ENCODE measurements at places on chromosomes 11 and 22. TPM values are rescaled to one million over a fixed set of nuclear protein-coding genes. Genes with fewer than 3 reads are reported as not detected.

GRCh38 chr11:128040603-128041002 is 546.8 kb downstream of the ETS1 start:
- no peak for DNase-seq

- no peak for DNase-seq
Measured at GRCh38 chr22:38923463-38924346, 33.7 kb upstream of the APOBEC3A start.

DNA sequence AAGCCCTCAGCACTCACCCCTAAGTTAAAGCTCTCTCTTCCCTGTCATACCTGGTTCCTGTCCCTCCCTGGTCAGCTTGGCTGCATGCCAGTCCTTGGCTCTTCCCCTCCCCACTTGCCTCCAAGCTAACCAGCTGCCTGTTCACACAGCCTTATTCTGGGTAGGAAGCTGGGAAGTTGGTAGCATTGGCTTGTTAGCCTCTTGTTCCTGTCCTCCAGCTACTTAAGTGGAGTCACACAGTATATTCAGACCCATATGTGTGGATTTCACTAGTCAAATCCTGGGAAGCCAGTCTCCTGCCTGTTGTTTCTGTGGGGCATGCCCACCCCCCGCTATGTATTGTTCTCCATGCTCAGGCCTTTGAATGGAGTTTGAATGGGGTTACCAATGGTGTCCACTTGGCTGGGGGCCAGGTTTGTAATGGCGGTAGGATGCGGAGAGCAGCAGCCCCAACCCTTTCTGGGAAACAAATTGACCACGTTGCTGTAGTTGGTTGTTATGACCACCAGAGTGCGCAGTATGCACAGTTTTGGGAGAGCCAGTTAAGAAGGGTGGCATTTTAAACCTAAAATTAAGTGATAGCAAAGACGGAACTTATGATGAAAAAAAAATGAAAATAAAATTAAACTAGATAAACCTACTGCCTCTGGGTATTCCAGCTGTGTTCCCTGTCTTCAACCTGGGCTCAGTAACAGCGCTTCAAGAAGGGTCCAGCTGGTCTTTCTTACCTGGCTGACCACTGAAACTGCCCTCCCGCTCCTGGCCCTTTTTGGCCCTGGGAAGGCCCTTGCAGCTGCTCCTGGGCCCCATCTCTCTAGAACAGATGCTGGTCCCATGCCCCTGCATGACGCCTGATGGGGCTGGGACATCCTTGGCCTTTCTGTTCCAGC is 10.7 kb upstream of the RPS3 start:
- DNase-seq, result peak; percentile 65

- no peak for DNase-seq
Measured at GRCh38 chr11:15935373-15935772, 421.0 kb downstream of the SOX6 start.

DNA sequence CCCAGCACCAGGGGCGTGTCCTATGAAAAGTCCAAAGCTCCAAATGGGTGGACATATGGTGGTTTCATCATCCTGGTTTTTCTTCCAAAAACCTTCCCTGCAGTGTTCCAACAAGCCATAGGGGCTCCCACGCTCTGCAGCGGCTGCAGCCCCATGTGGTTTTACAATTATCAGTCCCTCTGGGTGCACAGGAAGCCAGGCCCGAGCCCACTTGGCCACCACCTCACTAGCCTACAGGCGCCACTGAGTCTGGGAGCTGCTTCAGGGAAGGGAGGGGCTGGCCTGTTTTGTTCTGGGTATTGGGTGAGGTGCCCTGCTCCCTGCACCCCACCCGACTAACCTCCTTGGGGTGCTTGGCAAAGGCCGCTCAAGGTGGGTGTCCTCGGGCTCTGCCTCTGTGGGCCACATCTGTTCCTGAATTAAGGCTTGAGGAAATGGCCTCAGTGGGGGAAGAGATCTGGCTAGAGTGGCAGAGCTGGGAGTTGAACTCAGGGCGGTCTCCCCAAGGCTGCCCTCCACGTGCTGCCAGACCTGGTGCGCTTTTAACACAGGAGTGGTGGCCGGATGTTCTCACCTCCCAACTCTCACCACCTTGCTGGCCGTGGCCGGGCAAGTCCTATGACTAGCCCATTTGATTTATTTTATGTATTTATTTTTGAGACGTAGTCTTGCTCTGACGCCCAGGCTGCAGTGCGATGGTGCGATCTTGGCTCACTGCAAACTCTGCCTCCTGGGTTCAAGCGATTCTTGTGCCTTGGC is 5.3 kb upstream of the CDC42BPG start:
- no peak for DNase-seq

Gene MIF
- 248 TPM for polyA plus RNA-seq

Gene PKDREJ
- 0.52 TPM for polyA plus RNA-seq

Gene ACRV1
- polyA plus RNA-seq, result 0.80 TPM

Gene MYRF
- polyA plus RNA-seq, result 28.2 TPM

Gene MPEG1
- polyA plus RNA-seq, result 8.3 TPM

Gene MS4A12
- polyA plus RNA-seq, result not detected

Gene RTN4R
- polyA plus RNA-seq, result 11.2 TPM

All from renal pelvis (tissue), 12 donors.